ENCODE measurements at places on chromosomes 12 and 14.
A peak's percentile ranks its signal among the peaks of the same experiment; 100 is the strongest.

DNA sequence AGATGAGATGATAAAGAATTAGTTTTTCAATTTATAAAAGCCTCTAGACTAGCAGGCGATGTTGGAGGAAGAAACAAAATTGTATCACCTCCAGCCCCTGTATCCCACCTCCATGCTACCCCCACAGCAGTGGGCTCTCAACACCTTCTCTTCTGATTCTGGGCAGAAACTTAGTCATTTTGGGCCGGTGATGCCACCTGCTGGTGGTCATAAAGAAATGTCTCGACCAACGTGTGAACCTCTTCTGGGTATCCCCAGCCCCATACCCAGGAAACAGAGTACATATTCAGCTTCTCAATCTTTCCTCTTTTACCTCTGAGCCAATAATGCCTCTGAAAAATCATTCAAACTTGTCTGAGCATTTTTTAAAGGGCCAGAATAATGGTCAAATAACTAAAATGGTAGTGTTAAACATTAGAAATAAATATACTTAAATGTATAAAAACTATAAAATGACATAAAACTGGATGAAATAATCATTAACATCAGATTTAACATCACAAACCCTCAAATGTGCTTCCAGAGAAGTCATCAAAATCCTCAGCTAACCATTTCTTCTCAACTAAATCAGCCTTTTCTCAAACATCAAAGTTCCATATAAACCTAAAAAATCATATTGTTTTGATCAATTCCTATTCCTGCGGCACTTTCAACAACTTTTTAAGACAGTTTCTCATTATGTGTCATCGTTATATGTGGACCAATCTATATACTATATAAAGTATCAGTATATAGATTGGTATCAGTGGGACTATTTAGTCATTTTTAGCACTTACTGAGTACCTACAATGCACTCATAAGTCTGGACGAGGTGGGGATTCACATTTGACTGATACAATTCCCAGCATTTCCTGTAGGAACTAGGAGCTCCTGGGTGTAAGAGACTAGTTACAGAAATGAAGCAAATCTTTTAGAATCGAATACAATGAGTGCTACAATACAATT lies 69.4 kb downstream of the ATXN2 start:
- peaks cover 5% of the 10 kb centered on the region for H3K36me3 ChIP-seq
- H3K27me3 ChIP-seq, result no peaks in the 10 kb centered on the region
- DNase-seq, result peak; percentile 73
- no peak overlapping the region for H3K4me3 ChIP-seq
- no peak overlapping the region for H3K27ac ChIP-seq

DNA sequence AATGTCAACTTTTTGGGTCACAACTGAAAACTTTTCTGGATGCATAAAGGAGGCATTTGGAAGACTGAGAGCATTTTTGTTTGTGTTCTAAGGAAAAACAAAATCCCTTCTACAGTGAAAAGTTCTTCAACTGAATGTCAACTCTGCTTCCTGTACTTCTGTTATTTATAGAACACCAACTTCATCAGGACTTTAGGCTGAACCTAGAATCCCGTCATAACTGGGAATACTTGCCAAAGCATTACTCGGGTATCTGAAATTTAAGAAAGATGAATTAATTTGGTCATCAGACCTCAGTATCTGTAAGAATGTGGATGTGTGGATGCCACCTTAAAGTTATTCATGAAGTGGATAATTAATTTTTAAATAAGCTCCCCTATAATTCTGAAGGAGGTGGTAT lies 73.2 kb downstream of the FERMT2 start:
- no peak overlapping the region for H3K4me3 ChIP-seq
- H3K4me1 ChIP-seq, result no peaks in the 10 kb centered on the region
- H3K27ac ChIP-seq, result no peak overlapping the region
- peak; percentile 15 for DNase-seq
- peaks cover 23% of the 10 kb centered on the region for H3K36me3 ChIP-seq
- no peaks in the 10 kb centered on the region for H3K27me3 ChIP-seq

DNA sequence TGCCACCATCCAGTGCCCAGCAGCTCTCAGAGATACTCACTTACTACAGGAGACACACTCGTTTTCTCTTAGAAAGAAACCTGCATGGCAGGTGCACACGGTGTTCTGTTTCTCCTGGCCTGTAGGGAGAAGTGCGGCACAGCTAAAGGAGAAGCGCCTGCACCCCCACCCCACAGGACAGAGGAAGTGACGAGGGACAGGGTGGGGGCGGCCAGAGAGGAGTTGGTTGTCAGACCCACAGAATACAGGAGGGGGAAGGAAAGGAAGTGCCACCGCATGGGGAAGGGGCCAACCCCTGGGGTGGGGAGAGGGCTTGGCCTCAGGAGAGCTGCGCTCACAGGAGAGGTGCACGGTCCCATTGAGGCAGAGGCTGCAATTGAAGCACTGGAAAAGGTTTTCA lies 8.8 kb downstream of the TNFRSF1A start:
- no peak for DNase-seq
- H3K36me3 ChIP-seq, result peaks cover 47% of the 10 kb centered on the region
- peak overlapping the region; percentile 32 for H3K27ac ChIP-seq
- H3K27me3 ChIP-seq, result no peaks in the 10 kb centered on the region
- H3K4me3 ChIP-seq, result no peak overlapping the region

DNA sequence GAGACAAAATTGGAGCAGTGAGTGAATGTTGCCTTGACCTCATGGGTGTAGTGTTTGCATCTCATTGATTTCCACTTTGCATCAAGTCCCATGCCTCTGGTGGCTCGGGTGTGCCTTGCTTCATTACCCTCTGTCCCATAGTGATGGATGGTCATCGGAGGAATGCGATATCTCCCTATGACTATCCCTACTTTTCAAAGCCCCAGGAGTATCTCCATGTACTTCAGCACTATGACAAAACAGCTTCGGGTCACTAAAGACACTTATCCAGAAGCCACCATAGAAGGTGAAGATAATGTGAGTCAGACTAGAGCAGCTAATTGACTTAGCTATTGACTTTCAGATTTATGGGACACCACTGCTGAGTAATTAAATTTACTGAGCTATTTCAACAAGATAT lies 355.1 kb upstream of the CCDC196 start:
- no peaks in the 10 kb centered on the region for H3K36me3 ChIP-seq
- no peaks in the 10 kb centered on the region for H3K4me1 ChIP-seq
- H3K4me3 ChIP-seq, result no peak overlapping the region
- no peak for DNase-seq

GRCh38 chr12:109258607-109259544 lies 50.2 kb downstream of the FOXN4 start:
- no peak overlapping the region for H3K27ac ChIP-seq
- no peak for DNase-seq
- no peaks in the 10 kb centered on the region for H3K4me1 ChIP-seq

DNA sequence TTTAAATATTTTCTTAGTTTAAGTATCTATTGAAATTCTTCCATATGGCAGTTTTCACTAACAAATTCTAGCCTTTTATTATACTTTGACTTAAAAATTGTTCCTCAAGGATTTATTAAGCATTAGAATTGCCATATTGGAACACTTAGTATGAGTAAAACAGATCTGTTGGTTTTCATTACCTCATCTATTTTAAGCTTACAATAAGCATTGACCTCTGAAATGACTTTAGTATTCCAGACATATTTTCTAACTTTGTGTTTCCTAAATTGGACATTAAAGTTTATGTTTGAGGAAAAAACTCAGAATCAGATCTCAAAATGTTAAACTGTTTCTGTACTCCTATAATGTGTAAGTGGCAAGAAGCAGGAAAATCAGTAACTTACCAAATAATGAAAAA lies 48.4 kb downstream of the CSRP2 start:
- H3K27ac ChIP-seq, result no peak overlapping the region
- no peak for DNase-seq
- no peak overlapping the region for H3K4me3 ChIP-seq
- no peaks in the 10 kb centered on the region for H3K4me1 ChIP-seq
- H3K27me3 ChIP-seq, result no peaks in the 10 kb centered on the region

DNA sequence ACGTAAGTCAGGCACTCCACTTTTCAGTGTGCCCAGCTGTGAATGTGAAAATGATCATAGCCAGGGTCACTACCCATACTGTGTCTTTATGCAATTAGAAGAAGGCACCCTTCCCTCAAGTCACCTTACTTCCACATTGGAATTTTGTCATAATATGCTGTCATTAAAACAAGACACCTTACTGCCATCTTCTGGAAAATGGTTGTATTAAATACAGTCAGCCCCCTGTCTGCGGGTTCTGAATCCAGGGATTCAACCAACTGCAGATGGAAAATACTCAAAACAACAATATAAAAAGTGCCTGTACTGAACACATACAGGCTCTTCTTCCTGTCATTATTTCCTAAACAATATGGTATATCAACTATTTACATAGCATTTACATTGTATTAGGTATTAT lies 70.2 kb upstream of the TBX5 start:
- no peaks in the 10 kb centered on the region for H3K4me1 ChIP-seq
- DNase-seq, result no peak
- no peak overlapping the region for H3K27ac ChIP-seq
- peaks cover 25% of the 10 kb centered on the region for H3K27me3 ChIP-seq

- H3K27me3 ChIP-seq, result no peaks in the 10 kb centered on the region
- no peaks in the 10 kb centered on the region for H3K4me1 ChIP-seq
- no peaks in the 10 kb centered on the region for H3K36me3 ChIP-seq
- H3K27ac ChIP-seq, result no peak overlapping the region
Measured at GRCh38 chr12:43206396-43206795, 345.6 kb downstream of the ADAMTS20 start.

GRCh38 chr12:9064815-9065606 lies 50.7 kb downstream of the A2M start:
- peak overlapping the region; percentile 57 for H3K27ac ChIP-seq
- peaks cover 4% of the 10 kb centered on the region for H3K4me1 ChIP-seq

- no peaks in the 10 kb centered on the region for H3K36me3 ChIP-seq
- H3K4me1 ChIP-seq, result peaks cover 38% of the 10 kb centered on the region
- no peaks in the 10 kb centered on the region for H3K27me3 ChIP-seq
- peak; percentile 59 for DNase-seq
- H3K4me3 ChIP-seq, result peak overlapping the region; percentile 83
- H3K27ac ChIP-seq, result peak overlapping the region; percentile 78
Measured at GRCh38 chr12:122981036-122981471, 573 bp downstream of the ARL6IP4 start.

DNA sequence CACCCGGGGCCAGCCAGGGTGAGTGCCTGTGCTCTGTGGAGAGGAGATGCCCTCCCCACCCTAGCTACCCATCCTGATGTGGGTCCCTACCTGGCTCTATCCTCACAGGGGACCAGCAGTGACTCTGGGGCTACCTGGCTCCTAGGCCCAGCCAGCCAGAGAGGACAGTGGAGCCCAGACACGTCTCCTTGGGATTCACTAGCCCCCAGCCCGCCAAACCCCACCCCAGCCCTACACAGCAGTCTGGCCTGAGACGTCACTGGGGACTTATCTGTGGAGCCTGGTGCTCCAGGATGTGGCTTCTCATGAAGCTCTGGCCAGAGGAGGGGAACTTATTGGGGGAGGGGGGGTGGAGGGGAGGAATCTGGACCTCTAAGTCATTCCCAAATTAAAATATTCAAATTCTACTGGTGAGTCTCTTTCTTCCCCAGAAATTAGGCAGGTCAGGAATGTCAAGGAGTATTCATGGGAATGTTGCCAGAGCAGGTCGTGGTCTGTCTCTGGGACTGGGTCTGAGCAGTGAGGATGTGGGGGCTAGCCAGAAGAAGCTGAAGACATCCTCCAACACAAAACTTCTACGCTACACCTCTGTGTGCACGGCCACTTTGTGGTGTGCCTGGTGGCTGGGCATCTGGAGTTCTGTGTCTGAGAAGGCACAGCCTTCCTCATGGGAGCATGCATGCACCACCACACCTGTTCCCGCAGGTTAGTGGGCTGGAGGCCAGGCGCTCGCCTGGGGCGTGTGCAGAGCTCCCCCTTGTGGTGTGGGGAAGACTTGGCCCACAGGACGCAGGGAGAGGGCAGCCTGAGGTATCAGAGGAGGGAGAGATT lies 2.7 kb downstream of the CMTM5 start:
- no peaks in the 10 kb centered on the region for H3K27me3 ChIP-seq
- H3K36me3 ChIP-seq, result no peaks in the 10 kb centered on the region
- H3K4me1 ChIP-seq, result no peaks in the 10 kb centered on the region
- no peak overlapping the region for H3K27ac ChIP-seq

GRCh38 chr12:44286336-44286735 lies 450.5 kb downstream of the TMEM117 start:
- H3K4me3 ChIP-seq, result no peak overlapping the region
- peak; percentile 1 for DNase-seq
- H3K36me3 ChIP-seq, result no peaks in the 10 kb centered on the region
- H3K27ac ChIP-seq, result no peak overlapping the region

DNA sequence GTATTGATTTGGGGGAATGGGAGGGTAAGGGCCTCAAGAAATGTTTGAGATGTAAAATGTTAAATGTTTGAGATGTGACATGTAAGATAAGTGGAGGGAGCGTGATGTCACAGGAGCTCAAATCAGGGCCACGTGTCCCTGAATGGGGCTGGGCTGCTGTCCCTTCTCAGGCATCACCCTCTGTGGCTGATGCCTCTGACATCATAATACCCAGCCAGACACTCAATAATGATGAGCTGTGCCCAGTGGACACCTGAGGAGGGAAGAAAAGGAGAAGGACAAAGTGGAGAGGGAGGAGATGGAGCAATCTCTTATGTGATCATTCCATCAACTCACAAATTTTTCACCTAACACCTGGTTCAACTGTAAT lies 120.8 kb downstream of the SAMD4A start:
- H3K36me3 ChIP-seq, result no peaks in the 10 kb centered on the region
- no peak for DNase-seq
- H3K4me3 ChIP-seq, result no peak overlapping the region

DNA sequence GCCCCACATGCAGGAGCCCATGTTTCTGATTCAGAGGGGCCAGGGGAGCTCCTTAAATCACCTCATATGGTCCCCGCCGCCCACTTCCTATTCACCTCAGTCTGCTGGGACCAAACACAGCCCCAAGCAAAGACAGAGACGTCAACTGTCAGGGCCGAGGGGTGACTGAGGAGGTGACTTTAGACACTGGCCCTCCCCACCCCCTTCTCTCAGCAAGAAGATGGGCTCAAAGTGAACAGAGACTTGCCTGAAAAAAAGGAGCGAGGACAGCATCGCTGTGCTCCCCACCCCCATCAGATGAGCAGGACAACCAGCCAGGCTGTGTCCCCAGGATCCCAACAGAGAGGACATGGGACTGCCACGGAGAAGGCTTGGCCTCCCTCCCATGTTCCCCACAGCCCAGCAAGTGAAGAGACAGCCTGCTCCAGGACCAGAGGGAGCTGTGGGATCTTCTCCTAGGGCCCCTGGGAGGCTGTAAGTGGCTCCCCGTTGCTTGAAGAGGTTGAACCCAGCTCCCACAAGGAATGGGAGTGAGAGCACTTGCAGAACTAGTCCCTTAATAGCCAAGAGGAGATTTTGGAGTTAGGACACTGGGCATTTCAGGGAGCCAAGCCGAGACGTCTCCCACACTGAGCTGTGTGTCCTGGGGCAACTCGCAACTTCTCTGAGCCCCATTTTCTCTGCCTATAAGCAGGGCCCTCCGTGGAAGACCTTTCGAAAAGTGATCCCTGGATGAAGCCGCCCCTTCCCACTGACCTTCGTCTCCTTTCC lies 1.3 kb upstream of the KRT79 start:
- no peak overlapping the region for H3K27ac ChIP-seq
- H3K27me3 ChIP-seq, result peaks cover 2% of the 10 kb centered on the region
- H3K4me3 ChIP-seq, result no peak overlapping the region
- H3K4me1 ChIP-seq, result peaks cover 4% of the 10 kb centered on the region
- no peak for DNase-seq

GRCh38 chr14:52060080-52060479 lies 8.8 kb downstream of the NID2 start:
- no peak overlapping the region for H3K4me3 ChIP-seq
- no peak overlapping the region for H3K27ac ChIP-seq
- H3K27me3 ChIP-seq, result peaks cover 4% of the 10 kb centered on the region
- H3K36me3 ChIP-seq, result no peaks in the 10 kb centered on the region
- no peaks in the 10 kb centered on the region for H3K4me1 ChIP-seq

GRCh38 chr12:111024205-111024801 lies 103.9 kb upstream of the MYL2 start:
- H3K27me3 ChIP-seq, result peaks cover 2% of the 10 kb centered on the region
- peak; percentile 30 for DNase-seq
- H3K27ac ChIP-seq, result no peak overlapping the region
- H3K4me3 ChIP-seq, result no peak overlapping the region
